ENCODE measurements at places on chromosomes 12 and 14. TPM values are rescaled to one million over a fixed set of nuclear protein-coding genes. Genes with fewer than 3 reads are reported as not detected.

GRCh38 chr12:82874945-82875344 lies 188.2 kb downstream of the TMTC2 start:
- no peak overlapping the region for H3K27ac ChIP-seq
- peaks cover 26% of the 10 kb centered on the region for H3K4me1 ChIP-seq
- DNase-seq: no peak
- H3K4me3 ChIP-seq: no peak overlapping the region
- no peaks in the 10 kb centered on the region for H3K27me3 ChIP-seq
- no peaks in the 10 kb centered on the region for H3K36me3 ChIP-seq

GRCh38 chr12:89514751-89515150 lies 9.8 kb downstream of the GALNT4 start:
- no peaks in the 10 kb centered on the region for H3K27me3 ChIP-seq
- H3K27ac ChIP-seq: no peak overlapping the region

Gene FMNL3
- total RNA-seq: 24.0 TPM

Gene ENDOU
- total RNA-seq: not detected

Gene SLC17A8
- total RNA-seq: not detected

GRCh38 chr14:76832503-76832988 lies 6.3 kb downstream of the LRRC74A start:
- H3K27me3 ChIP-seq: no peaks in the 10 kb centered on the region
- H3K36me3 ChIP-seq: no peaks in the 10 kb centered on the region
- H3K27ac ChIP-seq: no peak overlapping the region
- H3K4me1 ChIP-seq: peaks cover 34% of the 10 kb centered on the region

DNA sequence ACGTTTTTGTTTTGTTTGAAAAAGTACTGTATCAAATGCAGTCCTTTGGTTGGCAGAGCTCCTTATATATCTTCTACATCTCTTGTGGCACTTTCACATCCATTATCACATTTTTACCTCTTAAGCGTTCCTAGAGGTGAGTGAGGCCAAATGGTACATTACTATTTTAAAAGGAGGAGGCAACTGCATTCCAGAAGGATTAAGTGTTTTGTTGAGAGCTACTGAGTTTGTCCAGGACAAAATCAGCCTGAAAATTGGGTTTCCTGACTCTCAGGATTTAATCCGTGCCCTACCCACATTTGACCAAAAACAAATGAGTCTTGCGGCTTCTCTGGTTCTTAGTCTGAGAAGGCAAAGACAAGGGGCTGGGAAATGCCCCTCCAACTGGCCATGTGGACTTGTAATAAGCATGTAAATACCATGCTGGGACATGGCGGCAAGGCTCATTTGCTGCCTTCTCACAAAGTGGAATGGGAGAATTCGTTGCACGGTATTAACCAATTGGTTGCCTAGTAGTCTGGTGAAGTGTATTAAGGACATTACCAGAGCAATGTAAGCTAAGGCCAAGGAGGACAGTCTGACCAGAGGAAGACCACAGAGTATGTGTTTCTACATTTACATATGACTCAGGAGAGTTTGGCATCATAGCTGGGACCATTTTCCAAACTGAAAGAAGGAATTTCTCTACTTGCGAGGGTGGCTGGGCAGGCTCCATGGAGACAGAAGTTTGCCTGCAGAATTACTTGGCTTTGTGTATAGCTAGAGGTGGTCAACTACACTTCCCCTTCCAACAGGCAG lies 175.8 kb upstream of the PLXNC1 start:
- DNase-seq: peak; percentile 44
- H3K4me1 ChIP-seq: peaks cover 22% of the 10 kb centered on the region
- no peak overlapping the region for H3K27ac ChIP-seq

Gene SUOX
- total RNA-seq: 35.5 TPM
